ENCODE measurements at places on chromosomes 11 and 22.

DNA sequence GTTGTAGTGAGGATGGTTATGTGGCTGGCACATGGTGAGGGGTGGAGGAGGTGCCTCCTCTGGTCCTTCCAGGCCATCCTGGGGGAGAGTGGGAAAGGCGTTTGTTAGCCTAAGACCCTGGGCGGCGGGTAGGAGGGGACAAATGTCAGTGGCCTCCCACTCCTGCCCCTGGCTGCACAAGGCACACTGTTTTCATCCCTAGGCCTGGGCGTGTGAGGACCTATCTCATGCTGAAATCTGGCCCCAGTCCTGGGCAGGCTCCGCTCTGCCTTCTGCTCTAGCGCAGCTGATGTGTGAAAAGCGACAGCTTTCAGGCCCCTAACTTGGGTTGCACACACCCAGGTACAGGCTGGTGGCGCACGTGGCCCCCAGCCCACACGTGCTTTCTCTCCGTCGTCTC, 32.1 kb downstream of the DAGLA start:
- no peak for DNase-seq

- DNase-seq = no peak
These were observed 12.2 kb downstream of the SLN start for GRCh38 chr11:107699371-107700285.

DNA sequence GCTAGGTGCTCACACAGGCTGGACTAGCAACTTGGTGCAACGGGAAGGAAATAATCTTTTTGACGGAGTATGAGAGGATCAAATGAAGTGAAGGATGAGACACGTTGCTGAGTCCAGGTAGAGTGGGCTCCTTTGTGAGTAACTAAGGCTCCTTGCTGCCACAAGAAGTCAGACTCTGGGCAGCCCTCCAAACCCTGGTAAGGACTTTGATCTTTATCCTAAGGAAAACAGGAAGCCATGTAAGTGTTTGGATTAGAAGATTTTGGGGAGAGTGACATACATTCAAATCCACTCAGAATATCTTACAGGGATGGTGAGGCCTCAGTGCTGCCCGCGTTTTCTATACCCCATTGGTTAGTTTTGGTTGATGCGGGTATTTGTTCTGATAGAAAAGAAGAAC, 155.9 kb upstream of the RAG2 start:
- no peak for DNase-seq

DNA sequence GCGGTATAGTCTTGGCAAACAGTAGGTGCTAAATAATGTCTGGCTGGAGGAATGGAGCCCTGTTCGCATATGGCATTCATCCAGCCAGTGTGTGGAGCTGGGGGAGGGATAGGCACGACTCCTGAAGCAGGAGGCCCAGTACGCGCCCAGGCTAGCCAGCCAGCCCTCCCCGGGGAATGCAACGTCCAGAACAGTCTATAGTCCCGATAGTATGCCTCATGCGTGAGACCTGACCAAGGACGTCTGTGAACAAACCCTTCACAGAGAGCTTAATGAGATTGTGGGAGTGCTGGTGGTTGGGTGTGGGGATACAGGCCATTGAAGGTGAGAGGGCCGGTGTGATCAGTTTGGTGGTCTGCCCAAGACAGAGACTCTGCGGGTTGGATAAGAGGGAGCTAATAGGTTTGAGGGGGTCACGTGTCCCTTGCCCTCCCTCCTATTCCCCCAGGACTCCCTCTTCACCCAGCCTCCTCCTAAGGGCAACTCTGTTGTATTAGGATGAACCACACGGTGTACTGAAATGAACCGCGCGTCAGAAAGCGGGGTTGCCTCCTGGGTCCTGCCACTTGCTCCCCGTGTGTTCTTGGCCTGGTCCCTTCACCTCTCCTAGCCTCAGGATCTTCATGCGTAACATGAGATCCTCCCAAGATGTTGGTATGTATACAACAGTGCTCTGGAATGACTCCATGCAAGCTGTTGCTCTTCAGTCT, 987 bp upstream of the GRIK4 start:
- no peak for DNase-seq

- peak; percentile 20 for DNase-seq
These were observed 700 bp downstream of the TTC17 start for GRCh38 chr11:43359422-43359818.

DNA sequence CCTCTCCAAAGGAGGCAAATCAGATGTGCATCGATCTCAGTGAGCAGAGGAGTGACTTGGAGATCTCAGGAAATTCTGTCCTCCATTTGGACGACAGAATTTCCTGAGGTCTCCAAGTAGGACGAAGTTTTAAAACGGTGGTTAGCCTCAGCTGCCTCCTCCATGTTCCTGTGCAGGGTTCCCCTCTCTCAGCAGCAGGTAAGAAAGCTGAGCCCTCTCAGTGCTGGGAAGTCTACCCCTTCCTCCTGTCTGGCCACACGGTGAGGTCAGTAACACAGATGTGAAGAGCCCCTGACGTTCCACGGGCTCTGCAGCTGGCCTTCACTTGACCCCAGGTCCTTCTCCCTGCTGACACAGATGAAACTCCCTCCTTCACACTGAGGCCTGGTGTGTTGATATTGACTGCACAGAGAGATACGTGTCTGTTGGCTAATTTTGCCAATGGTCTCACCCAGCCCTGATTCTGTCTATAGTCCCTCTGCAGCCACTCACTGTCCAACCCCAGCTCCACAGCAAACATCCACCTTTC, 607.4 kb upstream of the B3GAT1 start:
- DNase-seq = no peak

DNA sequence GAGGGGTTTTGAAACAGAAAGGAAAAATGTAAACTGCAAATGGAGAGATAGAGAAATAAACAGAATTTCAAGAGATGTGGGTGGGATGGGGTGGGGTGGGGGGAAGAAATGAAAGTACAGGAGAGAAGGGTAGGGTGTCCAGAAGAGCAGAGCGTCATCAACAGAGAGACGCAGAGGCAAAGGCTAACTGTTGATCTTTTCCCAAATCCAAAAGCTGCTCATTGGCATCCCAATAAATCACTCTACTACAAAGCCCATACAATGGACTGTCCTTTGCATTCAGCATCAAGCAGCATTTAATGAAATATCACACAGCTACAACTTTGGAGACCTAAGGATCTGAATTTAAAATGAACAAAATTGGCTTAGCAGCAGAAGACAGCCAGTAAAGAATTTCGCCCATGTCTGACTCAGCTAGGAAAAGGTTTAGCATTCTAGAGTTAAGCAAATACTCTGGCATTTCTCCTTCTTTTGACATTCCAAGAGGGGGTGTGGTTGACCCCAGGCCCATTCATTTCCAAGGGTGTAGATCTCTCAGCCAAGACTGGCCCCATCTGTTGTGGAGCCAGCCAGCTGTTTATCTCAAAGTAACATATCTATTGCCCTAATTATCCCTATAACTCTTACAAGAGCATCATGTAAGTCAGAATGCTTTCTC, 1.5 kb downstream of the RAB30 start:
- peak; percentile 63 for DNase-seq

DNA sequence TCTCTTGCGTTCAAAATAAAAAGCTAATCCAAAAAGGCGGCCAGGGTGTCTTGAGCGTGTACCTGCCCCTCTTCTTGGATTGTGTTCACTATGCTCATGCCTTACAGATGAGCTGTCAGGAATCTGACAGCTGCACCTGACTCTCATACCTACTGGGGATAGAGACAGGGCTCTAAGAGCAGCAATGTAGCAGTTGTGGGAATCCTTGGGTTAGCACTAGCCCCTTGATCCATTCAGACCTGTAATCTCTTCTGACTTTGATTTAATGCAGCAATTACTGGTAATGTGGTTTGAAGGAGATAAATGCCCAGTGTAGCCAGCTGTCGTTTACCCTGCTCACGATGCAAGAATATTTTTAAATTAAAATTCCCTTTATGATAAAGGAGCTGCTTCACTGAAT, 145.8 kb downstream of the APOL5 start:
- DNase-seq = no peak

GRCh38 chr22:24695561-24696511, 78.7 kb downstream of the PIWIL3 start:
- DNase-seq = no peak
